ENCODE measurements at places on chromosomes 12 and 14. TPM values are rescaled to one million over a fixed set of nuclear protein-coding genes. Genes with fewer than 3 reads are reported as not detected.

Gene SLCO1B1
- polyA plus RNA-seq, result not detected

Gene GALNT6
- polyA plus RNA-seq, result 12.2 TPM

DNA sequence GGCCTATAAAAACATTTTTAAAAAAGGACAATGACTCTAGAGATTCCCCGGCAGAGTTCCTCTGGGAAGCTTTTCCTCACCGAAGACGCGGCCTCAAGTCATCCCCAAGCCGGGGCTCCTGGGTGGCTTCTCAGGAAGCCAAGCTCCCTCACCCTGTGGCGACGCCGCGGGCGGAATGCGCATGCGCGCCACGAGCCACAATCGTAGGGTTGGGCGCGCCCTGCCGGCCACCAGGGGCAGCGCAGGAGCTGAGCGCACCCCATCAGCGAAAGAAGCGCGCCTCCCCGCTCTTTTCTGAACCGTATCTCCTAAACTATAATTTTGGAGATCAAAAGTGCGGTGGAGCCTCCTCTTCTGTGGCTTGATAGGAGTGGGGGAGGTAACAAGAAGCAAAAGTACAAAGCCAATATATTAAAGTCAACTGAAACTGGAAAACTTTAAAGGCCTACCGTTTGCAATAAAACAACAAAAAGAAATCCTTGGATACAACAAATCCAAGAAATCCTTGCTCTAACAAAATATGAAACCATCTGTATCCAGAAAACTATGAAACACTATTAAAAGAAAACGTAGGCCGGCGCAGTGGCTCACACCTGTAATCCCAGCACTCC, 17.4 kb upstream of the CHFR start:
- no peak overlapping the region for H3K27ac ChIP-seq
- H3K27me3 ChIP-seq, result peaks cover 52% of the 10 kb centered on the region
- no peaks in the 10 kb centered on the region for H3K36me3 ChIP-seq
- peaks cover 17% of the 10 kb centered on the region for H3K4me1 ChIP-seq
- DNase-seq, result peak; percentile 23

Gene INHBC
- polyA plus RNA-seq, result not detected

Gene FSCB
- polyA plus RNA-seq, result not detected

Gene FBXL14
- 6.2 TPM for polyA plus RNA-seq

DNA sequence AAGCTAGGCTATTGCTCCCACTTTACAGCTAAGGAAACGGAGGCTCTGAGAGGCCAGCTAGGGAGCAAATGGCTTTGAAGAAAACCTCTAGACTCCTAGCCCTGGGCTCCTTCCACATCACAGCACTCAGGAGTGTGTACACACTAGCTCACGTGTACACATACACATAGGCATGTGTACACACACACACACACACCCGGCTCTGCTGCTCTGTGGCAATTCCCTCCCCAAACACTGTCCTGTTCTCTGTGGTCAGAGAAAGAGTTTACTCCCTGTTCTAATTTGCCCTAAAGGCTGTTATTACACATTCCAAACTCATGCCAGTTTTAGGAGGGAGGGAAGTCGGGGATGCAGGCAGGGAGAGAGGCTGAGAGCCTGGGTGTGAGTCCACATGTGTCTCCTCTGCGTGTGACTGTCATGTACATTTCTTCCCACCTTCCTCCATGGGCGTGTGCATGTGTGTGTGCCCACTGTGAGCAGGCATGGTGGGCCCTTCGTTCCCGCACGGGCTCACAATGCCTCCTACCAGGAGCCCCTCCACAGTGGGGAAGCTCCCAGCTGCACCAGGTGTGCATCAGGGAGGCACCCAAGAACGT, 14.2 kb downstream of the TRPV4 start:
- H3K4me1 ChIP-seq, result peaks cover 29% of the 10 kb centered on the region
- H3K27me3 ChIP-seq, result no peaks in the 10 kb centered on the region
- H3K4me3 ChIP-seq, result no peak overlapping the region
- no peak for DNase-seq

DNA sequence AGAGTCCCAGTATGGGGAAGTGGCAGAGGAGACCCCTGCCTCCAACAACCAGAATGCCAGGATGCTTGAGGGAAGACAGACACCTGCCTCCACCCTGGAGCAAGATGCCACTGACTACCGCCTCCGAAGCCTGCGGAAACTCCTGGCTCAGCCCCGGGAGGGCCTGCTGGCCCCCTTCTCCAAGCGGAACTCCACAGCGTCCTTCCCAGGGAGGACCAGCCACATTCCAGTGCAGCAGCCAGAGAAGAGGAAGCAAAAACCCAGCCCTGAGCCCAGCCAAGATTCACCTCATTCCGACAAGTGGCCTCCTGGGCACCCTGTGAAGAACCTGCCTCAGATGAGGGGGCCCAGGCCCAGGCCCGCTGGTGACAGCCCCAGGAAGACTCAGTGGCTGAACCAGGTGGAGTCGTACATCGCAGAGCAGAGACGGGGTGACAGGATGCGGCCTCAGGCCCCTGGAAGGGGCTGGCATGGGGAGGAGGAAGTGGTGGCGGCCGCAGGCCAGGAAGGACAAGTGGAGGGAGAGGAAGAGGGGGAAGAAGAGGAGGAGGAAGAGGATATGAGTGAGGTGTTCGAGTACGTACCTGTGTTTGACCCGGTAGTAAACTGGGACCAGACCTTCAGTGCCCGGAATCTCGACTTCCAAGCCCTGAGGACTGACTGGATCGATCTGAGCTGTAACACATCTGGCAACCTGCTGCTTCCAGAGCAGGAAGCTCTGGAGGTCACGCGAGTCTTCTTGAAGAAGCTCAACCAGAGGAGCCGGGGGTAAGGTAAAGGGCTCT, 93.7 kb downstream of the B4GALNT3 start:
- H3K27ac ChIP-seq, result no peak overlapping the region
- H3K4me1 ChIP-seq, result peaks cover 25% of the 10 kb centered on the region
- DNase-seq, result no peak
- no peaks in the 10 kb centered on the region for H3K27me3 ChIP-seq

Data from CD14-positive monocyte (primary cell).